Stimulated activated CD4-positive, alpha-beta T cell treated with anti-CD3 and anti-CD28 coated beads, Interleukin-12 subunit alpha, Interleukin-12 subunit beta, amount 100 ng/mL, for 4 hours (primary cell): ENCODE measurements at places on chromosomes 3 and 15.

- DNase-seq, result no peak
Observed at GRCh38 chr3:111521891-111522290, 20.1 kb upstream of the CD96 start.

DNA sequence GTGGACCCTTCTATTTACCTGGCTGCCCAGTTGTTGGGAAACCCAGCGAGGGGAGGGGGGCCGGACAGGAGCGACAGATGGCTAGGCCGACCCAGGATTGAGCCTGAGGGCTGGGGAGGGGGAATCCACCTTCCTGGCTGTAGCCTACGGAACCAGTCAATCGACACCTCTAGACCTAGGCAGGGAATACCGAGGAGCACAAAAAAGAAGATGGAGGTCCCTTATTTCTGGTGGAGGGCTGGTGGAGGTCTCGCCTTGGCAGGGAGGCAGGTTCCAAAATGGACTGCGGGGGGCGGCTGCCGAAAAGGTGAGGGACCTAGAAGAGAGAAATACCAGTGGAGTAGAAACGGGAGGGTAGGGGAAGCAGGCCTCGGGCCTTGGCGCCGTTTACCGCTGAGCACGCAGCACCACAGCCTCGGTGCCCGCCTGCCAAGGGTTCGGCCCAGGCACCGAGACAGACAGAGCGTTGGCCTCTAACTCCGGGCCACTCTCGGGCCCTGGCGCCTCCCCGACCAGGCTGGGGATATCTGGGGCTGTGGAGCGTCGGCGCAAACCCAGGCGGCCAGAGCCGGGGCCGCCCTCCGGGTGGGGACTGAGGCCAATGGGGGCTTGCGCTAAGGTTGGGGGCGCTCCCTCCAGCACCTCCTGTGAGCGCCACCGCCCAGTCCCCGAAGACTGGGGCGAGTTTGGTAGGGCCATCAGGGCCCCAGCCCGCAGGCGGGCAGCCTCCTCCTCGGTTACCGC is 1.6 kb downstream of the ANKRD63 start:
- DNase-seq, result no peak

DNA sequence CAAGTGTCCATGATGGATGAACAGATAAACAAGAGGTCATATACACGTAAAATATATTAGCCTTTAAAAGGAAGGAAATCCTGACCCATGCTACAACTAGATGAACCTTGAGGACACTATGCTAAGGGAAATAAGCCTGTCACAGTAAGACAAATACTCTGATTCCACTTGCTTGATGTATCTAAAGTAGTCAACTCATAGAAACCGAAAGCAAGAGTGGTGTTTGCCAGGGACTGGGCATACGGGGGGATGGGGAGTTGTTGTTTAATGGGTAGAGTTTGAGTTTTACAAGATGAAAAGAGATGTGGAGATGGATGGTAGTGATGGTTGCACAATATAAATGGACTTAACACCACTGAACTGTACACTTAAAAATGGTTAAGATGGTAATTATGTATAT is 65.4 kb downstream of the C3orf70 start:
- DNase-seq, result no peak

DNA sequence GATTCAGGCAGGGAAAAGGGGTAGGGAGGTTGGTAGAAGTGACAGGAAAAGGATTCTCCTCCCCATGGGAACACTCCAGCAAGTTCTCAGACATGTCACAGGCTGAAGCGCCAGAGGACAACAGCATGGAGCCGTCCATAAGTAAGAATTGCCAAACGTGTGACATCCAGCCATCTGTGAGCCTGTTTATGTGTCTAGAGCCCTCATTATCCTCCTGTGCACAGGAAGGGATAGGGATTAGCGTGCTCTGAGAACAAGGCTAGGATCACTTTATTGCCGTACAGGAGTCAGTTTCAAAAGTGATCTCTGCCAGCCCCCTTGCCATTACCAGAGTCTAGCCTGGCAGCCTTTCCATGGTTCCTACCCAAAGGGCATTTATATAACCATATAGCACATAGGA is 549.5 kb downstream of the NTRK3 start:
- DNase-seq, result no peak

- DNase-seq, result no peak
Observed at GRCh38 chr3:100899440-100900091, 93.7 kb downstream of the ABI3BP start.
